ENCODE measurements at places on chromosomes 12 and 14.

- peak; percentile 61 for DNase-seq
Measured at GRCh38 chr12:15846887-15847286, 35.3 kb upstream of the STRAP start.

- peak; percentile 47 for DNase-seq
Measured at GRCh38 chr12:84822525-84822924, 90.1 kb downstream of the SLC6A15 start.

DNA sequence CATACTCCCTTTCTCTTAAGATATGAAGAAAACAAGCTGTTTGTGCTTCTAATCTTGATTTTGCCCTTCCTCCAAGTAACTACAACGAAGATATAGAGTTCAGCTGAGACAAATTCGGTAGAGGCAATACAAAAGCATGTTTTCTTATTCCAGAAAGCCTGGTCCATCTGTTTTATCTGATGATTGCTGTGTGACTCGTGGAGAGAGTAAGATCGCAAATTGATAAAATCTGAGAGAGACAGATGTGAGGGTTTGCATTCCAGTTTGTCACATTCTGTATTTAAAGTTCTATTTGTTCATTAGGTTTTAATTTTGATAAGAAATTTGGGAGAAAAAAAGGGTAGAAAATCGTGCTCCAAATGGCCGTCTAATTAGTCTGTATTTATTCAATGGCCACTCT lies 192.1 kb downstream of the CPNE8 start:
- DNase-seq = no peak

DNA sequence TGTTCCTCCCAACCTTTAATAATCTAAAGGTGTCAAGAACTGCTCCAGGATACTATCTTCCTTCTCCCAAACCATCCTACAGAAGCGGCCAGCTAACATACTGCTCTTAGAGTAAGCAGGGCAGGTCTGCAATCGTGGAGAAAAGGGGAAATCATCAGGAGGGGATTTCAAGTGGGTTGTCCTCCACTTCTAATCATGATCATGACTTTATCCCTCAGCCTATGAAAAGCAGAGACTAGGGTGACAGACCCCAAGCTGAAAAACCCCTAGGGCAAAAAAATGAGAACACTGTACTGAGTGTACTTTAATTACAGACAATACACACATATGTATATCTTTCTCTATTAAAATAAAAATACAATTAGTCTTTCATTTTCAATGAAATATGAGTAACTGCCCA lies 13.9 kb downstream of the DUSP16 start:
- DNase-seq = no peak

DNA sequence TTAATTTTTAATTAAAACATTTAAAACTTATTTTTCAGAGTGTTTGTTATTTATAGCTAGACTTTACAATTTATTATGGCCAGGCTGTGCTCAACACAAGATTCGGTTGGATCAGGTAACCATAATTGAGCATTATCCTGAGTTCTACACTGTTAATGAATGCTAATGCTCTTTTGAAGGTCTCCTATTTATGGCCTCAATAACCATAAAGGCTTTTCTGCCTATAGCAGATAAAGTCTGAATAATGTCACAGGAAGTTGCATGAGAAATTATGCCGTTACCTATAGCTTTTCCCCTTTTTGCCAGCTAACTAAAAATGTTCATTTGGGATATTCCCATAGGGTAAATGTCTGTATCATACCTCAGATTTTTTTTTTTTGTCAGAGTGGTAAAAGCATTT lies 269.4 kb upstream of the E2F7 start:
- no peak for DNase-seq

DNA sequence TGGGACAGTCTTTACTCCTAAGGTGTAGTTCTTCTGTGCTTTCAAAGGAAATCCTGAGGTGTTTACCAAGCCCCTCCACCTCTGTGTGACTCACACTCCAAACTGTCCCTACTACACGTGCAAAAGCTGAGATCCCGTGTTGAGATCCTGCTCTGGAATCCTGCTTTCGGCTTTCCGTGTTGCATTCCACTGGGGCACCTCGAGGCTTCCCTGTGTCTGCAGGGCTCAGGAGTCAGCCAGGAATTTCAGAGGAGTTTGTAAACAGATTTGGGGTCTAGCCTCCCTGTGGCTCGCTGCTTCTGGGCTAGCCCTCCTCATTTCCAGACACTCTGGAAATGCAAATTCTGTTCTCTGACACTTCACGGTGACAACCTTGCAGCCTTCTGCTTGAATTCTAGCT lies 48.4 kb downstream of the CACNA2D4 start:
- no peak for DNase-seq

DNA sequence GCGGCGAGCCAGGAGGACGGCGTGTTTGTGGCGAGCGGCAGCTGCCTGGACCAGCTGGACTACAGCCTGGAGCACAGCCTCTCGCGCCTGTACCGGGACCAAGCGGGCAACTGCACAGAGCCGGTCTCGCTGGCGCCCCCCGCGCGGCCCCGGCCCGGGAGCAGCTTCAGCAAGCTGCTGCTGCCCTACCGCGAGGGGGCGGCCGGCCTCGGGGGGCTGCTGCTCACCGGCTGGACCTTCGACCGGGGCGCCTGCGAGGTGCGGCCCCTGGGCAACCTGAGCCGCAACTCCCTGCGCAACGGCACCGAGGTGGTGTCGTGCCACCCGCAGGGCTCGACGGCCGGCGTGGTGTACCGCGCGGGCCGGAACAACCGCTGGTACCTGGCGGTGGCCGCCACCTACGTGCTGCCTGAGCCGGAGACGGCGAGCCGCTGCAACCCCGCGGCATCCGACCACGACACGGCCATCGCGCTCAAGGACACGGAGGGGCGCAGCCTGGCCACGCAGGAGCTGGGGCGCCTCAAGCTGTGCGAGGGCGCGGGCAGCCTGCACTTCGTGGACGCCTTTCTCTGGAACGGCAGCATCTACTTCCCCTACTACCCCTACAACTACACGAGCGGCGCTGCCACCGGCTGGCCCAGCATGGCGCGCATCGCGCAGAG lies 873 bp downstream of the PLXNC1 start:
- DNase-seq = peak; percentile 64

- peak; percentile 9 for DNase-seq
Measured at GRCh38 chr12:4356041-4356327, 23.5 kb downstream of the FGF23 start.

DNA sequence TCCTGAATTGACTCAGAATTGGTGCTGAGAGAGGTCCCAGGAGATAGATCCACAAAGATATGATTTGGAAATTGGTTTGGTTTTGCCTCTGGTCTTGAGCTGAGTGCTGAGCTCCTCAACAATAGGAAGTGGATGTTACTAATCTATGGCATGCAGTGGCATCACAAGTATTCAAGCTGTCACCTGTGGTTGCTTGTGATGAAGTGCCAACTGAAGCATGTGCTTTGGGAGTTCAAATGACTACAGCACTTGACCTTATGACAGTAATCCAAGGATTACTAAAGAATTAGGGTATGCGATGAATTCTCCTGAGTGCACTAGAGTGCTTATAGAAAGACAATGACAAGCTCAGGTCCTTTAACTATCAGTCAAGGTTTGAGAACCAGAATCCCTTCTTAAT lies 406.2 kb downstream of the NOVA1 start:
- DNase-seq = no peak

DNA sequence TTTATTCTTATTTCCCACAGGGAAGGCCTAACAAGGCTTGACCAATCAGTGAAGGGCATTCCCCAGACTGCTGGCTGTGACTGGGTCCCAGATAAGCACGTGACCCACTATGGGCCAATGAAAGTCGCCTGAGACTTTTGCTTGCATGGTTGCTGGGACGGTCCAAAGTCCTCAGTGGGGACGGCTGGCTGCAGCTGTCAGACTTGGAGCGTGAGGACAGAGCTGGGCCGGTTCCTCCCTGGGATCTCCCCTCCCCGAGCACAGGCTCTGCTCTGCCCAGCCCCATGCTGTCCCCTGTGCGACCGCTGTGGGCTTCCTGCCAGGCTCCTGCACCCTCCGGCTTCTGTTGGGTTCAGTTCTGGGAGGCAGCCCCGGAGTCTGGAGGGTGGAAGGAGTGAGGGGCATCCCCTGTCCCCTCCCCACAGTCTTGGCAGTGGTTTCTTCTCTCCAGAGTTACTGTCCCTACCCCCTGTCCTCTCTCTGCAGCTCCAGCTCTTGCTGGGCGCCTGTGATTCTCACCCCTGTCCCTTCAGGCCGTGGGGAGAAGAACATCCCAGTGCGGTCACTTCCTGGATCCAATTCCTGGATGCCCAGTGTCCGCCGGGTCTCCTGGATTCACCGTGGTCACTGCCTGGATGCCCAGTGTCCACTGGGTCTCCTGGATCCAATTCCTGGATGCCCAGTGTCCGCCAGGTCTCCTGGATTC lies 50.1 kb downstream of the GALNT9 start:
- no peak for DNase-seq

GRCh38 chr12:123047289-123047688 lies 66.8 kb downstream of the ARL6IP4 start:
- no peak for DNase-seq

DNA sequence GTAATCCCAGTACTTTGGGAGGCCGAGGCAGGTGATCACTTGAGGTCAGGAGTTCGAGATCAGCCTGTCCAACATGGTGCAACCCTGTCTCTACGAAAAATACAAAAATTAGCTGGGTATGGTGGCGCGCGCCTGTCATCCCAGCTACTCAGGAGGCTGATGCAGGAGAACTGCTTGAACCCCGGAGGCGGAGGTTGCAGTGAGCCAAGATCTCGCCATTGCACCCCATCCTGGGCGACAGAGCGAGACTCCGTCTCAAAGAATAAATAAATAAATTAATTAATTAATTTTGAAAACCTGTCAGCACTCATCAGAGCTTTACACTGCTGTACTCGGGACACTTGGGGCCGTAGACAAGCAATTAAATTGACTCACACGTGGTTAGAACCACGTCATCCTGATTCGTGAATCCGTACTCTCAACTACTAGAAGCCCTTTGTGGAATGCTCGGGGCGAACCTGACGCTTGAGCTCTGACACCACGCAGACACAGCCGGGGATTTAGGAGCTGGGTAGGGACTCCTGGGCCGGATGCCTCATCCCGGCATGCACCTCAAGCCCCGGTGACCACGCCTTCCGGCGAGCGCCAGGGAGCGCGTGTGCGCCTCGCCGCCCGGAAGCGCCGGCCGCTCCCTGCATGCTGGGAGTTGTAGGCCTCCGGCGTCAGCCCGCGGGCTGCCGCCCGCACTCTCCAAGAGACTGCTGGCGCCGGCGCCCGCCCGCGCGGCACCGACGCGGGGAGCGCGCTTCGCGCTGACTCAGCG lies at the start of gene XPOT:
Gene XPOT, plus strand, starts transcription at position 686 of the 763 bp plus-strand sequence. CDS start 5,644 bp downstream, outside the sequence.
- DNase-seq = peak; percentile 98

GRCh38 chr12:90166671-90167070 lies 458.0 kb upstream of the ATP2B1 start:
- no peak for DNase-seq

- no peak for DNase-seq
Measured at GRCh38 chr14:20799892-20800544, 2.6 kb downstream of the RNASE1 start.

- DNase-seq = no peak
Measured at GRCh38 chr14:54920052-54920451, 17.4 kb upstream of the GCH1 start.
